ENCODE measurements at places on chromosomes 6 and 20.
A peak's percentile ranks its signal among the peaks of the same experiment; 100 is the strongest.

DNA sequence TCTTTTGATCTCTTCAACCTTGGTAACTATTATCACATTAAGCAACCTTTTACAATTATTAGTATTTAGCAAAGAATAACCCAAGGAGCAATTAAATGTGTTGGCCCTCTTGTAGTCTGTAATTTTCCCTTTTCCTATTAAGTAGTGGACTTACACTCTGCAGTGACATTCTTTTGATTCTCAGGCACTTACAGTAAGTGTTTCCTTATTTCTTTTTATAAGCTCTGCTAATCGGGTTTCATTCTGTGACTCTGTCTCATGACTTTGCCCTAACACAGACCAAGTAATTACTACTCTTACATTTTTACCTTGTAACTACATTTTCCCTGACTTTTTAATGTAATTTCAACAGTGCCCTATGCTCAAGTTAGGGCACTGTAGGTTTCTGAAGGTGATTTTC is 104.0 kb upstream of the EPHA7 start:
- no peak overlapping the region for H3K4me3 ChIP-seq
- H3K36me3 ChIP-seq: no peaks in the 10 kb centered on the region
- H3K27ac ChIP-seq: no peak overlapping the region
- peaks cover 4% of the 10 kb centered on the region for H3K4me1 ChIP-seq

- peaks cover 9% of the 10 kb centered on the region for H3K4me1 ChIP-seq
- no peaks in the 10 kb centered on the region for H3K36me3 ChIP-seq
- H3K4me3 ChIP-seq: no peak overlapping the region
- DNase-seq: no peak
These were observed 129.7 kb upstream of the FAM83B start for GRCh38 chr6:54716877-54717276.

GRCh38 chr6:1756472-1757129 is 146.9 kb downstream of the FOXC1 start:
- H3K27ac ChIP-seq: no peak overlapping the region
- peaks cover 19% of the 10 kb centered on the region for H3K36me3 ChIP-seq
- H3K4me1 ChIP-seq: no peaks in the 10 kb centered on the region
- H3K4me3 ChIP-seq: no peak overlapping the region
- no peak for DNase-seq
- no peaks in the 10 kb centered on the region for H3K27me3 ChIP-seq

- DNase-seq: peak; percentile 46
- peaks cover 13% of the 10 kb centered on the region for H3K27me3 ChIP-seq
- H3K4me3 ChIP-seq: no peak overlapping the region
- H3K27ac ChIP-seq: no peak overlapping the region
- peaks cover 25% of the 10 kb centered on the region for H3K4me1 ChIP-seq
These were observed 12.0 kb upstream of the HFE start for GRCh38 chr6:26075063-26075717.

DNA sequence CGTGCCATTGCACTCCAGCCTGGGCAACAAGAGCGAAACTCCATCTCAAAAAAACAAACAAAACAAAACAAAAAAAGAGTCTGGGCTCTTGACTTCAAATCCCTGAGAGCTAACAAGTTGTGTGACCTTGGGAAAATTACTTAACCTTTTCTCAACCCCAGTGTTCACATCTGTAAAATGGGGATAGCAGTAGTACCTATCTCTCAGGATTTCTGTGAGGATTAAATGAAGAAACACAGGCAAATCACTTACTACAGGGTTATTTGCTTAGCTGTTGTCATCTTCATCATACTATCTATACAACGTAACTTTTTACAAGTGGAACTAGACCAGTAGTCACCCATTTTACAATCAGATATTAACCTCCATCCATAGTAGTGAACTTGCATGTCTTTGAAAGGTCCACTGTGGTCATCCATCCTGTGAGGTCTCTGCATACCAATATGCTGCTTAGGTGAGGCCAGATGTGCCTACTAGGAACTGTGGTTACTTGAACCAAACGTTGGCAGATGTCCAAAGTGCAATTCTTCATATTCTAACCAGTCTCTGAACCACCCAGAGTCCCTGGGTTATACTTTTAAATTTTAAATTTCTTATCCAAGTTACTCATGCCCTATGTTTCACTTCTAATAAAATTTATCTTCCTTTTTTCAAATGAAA is 128.9 kb upstream of the BEND3 start:
- H3K27me3 ChIP-seq: no peaks in the 10 kb centered on the region
- DNase-seq: no peak
- H3K27ac ChIP-seq: no peak overlapping the region
- no peaks in the 10 kb centered on the region for H3K36me3 ChIP-seq
- H3K4me3 ChIP-seq: no peak overlapping the region

DNA sequence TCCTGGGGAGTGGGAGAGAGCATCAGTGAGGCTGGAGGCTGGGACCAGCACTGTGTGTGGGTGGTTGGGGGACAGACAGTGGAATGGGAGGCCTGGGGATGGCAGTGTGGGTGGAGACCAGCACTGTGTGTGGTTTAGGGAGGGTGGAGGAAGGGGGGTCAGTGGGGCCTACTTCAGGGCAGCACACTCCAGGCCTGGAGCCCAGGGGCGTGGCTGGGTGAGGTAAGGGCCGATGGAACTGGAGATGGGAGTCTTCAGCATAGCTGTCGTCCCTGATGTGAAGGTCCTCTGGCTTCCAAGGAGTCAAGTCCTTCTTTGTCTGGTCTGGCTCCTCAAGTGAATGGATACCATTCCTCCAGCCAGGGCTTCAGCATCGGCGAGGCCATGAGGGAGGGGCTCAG is 18.6 kb downstream of the KCNK17 start:
- peaks cover 42% of the 10 kb centered on the region for H3K4me1 ChIP-seq
- DNase-seq: no peak
- peaks cover 7% of the 10 kb centered on the region for H3K27me3 ChIP-seq

DNA sequence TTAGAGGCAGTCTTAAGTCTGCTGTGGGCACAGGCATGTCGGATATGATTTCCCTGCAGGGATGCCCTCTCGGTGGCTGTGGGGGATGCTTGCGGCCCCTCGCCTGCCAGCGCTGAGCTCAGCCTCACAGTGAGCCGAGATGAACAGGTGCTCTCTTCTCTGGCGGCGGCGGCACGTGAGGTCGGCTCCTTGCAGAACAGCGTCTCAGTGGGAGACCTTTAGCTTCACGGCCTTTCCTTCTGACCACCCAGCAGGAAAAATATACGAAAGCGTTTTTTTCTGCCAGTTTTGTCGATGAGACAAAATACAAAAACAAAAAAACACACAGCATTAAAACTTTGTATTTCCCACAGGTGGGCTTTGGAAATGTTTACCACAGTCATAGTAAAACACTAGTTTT is 23.6 kb downstream of the FOXA2 start:
- peaks cover 90% of the 10 kb centered on the region for H3K4me1 ChIP-seq
- H3K27ac ChIP-seq: no peak overlapping the region
- no peaks in the 10 kb centered on the region for H3K36me3 ChIP-seq
- no peak overlapping the region for H3K4me3 ChIP-seq

- H3K4me3 ChIP-seq: no peak overlapping the region
- H3K4me1 ChIP-seq: no peaks in the 10 kb centered on the region
- no peaks in the 10 kb centered on the region for H3K36me3 ChIP-seq
These were observed 121.7 kb upstream of the MARCKS start for GRCh38 chr6:113735491-113735890.

DNA sequence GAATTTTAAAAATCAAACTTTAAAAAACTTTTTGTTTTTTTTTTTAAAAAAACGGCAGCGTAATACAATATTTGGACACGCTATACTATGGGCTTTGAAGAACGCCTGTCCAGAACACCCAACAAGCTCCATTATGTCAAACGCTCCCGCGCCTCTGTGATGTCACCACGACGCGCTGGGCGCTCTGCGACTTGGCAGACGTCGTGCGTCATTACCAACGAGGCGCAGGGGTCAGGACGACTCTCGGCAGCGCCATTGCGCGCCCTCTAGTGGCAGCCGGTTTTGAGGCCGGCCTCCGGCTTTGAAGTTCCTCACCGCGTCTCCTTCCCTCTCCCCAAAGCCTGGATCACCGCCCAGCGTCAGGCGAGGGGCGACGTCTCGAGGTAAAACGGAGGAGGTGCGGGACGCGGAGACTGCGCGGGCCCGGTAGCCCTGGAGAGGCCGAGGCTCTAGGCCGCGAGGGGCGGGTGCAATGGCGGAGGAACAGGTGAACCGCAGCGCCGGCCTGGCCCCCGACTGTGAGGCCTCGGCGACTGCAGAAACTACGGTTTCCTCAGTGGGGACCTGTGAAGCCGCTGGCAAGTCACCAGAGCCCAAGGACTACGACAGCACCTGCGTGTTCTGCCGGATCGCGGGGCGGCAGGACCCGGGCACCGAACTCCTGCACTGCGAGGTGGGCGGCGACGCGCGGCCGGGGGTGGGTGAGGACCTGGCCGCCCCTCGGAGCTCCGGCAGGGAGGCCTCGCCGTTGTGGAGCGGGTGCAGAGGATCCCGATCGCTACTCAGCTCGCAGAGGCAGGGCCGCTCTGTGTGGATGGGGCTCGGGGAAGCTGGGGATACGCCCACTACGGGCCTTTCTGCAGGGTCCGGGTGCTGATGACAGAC is at the start of gene HINT3:
Gene HINT3, plus strand, starts transcription at position 265 of the 885 bp plus-strand sequence. Its CDS starts 208 bp downstream, at position 473.
- H3K4me1 ChIP-seq: peaks cover 4% of the 10 kb centered on the region
- no peak within 1 kb of the TSS for H3K4me3 ChIP-seq
- peak; percentile 99 for DNase-seq
- H3K27me3 ChIP-seq: no peaks in the 10 kb centered on the region

- H3K4me3 ChIP-seq: no peak overlapping the region
- no peak for DNase-seq
- no peaks in the 10 kb centered on the region for H3K4me1 ChIP-seq
These were observed 30.4 kb upstream of the AHI1 start for GRCh38 chr6:135527960-135528249.

DNA sequence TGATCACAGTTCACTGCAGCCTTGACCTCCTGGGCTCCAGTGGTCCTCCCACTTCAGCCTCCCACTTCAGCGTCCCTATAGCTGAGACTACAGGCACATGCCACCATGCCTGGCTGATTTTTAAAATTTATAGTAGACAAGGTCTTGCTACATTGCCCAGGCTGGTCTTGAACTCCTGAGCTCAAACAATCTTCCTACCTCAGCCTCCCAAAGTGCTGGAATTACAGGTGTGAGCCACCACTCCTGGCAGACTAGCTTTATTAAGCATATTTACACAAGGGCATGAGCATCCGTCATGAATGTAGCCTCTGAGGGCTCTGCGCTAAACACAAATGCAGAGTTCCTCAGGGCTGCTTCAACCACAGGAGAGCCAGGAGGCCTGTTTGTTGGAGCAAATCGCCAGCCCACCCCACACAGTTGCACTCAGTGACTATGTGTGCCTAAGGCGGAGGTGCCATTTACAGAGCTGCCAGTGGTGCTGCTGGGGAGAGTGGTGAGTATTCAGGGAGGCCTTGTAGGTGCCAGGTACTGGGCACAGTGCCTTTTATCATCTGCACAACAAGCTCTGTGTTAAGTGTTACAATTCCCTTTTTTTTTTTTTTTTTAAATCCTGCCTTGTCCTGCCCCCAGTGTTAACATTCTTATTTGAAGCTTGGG is 78.2 kb downstream of the PSMG4 start:
- H3K27me3 ChIP-seq: no peaks in the 10 kb centered on the region
- H3K36me3 ChIP-seq: no peaks in the 10 kb centered on the region
- no peak overlapping the region for H3K4me3 ChIP-seq
- H3K27ac ChIP-seq: peak overlapping the region; percentile 93
- DNase-seq: no peak

DNA sequence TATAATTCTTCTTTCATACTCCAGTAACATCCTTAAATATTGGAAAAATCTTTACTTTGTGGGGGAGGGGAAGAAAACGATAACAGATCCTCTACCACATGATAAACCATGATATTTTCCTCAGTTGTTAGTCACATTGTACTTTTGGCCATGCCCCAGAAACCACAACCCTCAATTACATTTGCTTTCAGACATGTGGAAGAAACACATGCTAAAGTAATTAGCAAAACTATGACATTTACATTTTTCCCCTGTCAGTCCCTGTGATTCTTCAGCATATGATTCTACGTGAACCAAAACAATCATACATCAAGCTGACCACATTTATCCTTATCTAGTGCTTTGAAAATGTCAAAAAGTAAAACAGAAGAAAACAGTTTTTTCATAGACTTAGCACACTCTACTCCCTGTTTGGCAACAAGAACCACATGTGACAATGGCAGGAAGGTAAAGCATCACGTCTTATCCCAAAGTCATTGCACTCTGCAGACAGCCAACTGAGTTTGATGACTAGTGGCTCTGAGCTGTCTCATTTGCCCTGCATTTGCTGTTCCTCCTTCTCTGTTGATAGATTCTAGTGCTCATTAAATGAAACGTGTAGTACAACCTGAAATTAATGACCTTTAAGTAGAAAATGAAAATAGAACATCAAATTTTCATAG is 505.8 kb upstream of the MARCKS start:
- DNase-seq: no peak
- no peak overlapping the region for H3K27ac ChIP-seq
- H3K27me3 ChIP-seq: no peaks in the 10 kb centered on the region

- peak within 1 kb of the TSS; percentile 91 for H3K4me3 ChIP-seq
- DNase-seq: peak; percentile 73
- peaks cover 29% of the 10 kb centered on the region for H3K4me1 ChIP-seq
- peaks cover 20% of the 10 kb centered on the region for H3K36me3 ChIP-seq
These were observed at the start of gene FAM184A for GRCh38 chr6:119078376-119079282. Gene FAM184A (minus strand): TSS chr6:119078664. CDS start chr6:119078299, 365 bp downstream.

GRCh38 chr20:44019638-44020335 is 105.1 kb downstream of the TOX2 start:
- H3K4me1 ChIP-seq: peaks cover 12% of the 10 kb centered on the region
- H3K27me3 ChIP-seq: no peaks in the 10 kb centered on the region
- no peak overlapping the region for H3K4me3 ChIP-seq
- H3K27ac ChIP-seq: no peak overlapping the region

- H3K27ac ChIP-seq: no peak overlapping the region
- no peaks in the 10 kb centered on the region for H3K27me3 ChIP-seq
- DNase-seq: no peak
- H3K4me3 ChIP-seq: no peak overlapping the region
These were observed 36.4 kb upstream of the SLC35F1 start for GRCh38 chr6:117870486-117871242.

GRCh38 chr6:134621858-134622257 is 303.9 kb upstream of the SGK1 start:
- no peak overlapping the region for H3K4me3 ChIP-seq
- no peaks in the 10 kb centered on the region for H3K27me3 ChIP-seq
- H3K27ac ChIP-seq: no peak overlapping the region

DNA sequence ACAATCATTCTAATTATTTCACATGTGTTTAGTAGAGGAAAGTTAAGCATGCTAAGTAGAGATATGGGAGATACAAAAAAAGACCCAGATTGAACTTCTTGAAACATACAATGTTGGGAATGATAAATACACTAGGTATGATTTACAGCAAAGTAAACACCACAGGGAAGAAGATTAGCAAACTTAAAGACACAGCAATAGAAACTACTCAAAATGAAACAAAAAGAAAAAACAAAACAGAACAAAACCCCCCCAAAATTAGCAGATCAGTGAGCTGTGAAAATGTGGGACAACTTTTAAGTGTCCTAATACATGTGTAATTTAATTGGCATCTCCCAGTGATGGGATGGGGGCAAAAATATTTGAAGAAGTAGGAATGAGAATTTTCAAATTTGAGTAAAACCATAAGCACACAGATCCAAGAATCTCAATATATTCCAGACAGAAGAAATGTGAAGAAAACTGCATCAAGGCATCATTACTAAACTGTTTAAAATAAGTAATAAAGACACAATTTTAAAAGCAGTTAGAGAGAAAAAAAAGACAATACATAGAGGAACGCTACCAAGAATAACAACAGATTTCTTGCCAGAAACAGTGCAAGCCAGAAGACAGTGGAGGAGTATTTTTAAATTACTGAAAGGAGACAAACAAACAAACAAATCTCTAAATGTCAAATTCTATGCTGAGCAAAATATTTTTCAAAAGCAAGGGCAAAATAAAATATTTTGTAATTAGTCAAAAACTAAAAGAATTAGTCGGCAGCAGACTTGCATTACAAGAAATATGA is 473.7 kb downstream of the QKI start:
- no peaks in the 10 kb centered on the region for H3K27me3 ChIP-seq
- H3K4me3 ChIP-seq: no peak overlapping the region

Measured in WTC11 (cell line).